ENCODE measurements at places on chromosomes 13 and 19.

DNA sequence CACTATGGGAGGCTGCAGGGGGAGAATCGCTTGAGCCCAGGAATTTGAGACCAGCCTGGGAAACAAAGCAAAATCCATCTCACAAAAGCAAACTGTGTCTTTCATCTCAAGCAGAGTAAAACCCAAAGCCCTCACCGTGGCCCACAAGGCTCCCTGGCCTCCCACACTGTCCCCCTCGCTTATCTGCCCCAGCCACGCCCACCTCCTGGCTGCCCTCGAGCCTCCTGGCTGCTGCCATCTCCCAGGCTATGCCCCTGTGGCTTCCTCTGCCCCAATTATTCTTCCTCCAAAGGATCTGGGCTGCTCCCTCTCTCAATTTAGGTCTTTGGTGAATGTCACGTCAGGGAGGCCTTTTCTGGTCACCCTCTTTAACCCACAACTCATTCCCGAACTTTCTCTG, 3.6 kb downstream of the RABAC1 start:
- DNase-seq, result no peak

- DNase-seq, result no peak
These were observed 15.5 kb upstream of the DCLK1 start for GRCh38 chr13:36146511-36147269.

GRCh38 chr13:100630555-100630954, 42.0 kb upstream of the GGACT start:
- DNase-seq, result no peak

- no peak for DNase-seq
These were observed 81.1 kb downstream of the CACNA1A start for GRCh38 chr19:13425151-13425550.

GRCh38 chr19:46426035-46426505, 2.7 kb downstream of the PNMA8C start:
- DNase-seq, result no peak

DNA sequence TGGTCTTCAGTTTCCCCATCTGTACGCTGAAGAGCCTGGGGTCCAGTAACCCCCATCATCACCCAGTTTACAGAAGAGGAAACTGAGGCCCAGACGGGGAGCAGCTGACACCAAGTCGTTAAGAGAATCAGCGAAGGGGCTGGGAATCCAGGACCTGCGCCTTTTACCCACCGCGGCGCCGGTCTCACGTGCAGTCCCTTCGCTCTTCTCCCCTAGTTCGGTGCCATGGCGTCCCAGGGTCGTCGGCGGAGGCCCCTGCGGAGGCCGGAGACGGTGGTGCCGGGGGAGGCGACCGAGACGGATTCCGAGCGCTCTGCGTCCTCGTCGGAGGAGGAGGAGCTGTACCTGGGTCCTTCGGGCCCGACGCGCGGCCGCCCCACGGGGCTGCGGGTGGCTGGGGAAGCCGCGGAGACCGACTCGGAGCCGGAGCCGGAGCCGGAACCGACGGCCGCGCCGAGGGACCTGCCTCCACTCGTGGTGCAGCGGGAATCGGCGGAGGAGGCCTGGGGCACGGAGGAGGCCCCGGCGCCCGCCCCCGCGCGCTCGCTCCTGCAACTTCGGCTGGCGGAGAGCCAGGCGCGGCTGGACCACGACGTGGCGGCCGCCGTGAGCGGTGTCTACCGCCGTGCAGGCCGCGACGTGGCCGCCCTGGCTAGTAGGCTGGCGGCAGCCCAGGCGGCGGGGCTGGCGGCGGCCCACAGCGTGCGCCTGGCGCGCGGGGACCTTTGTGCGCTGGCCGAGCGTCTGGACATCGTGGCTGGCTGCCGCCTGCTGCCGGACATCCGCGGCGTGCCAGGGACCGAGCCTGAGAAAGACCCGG, 698 bp downstream of the BLOC1S3 start:
- peak; percentile 40 for DNase-seq

DNA sequence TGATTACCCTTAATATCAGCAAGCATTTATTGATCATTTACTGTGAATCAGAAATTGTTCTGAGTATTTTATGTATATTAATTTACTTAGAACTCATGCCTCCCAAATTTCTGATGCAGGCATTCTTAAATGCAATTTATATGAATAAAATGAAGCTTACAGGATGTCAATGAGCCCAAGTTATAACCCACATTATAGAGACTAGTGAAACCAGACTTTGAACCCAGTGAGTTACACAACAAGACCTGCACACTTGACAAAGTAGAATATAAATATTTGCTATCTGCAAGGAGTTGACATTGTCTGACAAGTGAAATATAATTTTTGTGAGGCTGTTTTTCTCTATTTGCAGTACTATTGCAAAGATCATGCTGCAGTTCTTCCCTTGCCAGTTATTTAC, 656.0 kb downstream of the GPC5 start:
- DNase-seq, result no peak

- DNase-seq, result no peak
These were observed 235.2 kb downstream of the KCNRG start for GRCh38 chr13:50250401-50250800.

- no peak for DNase-seq
These were observed 531.7 kb downstream of the MYO16 start for GRCh38 chr13:109160887-109161669.

- DNase-seq, result no peak
These were observed 13.6 kb upstream of the FCHO1 start for GRCh38 chr19:17737690-17738153.

DNA sequence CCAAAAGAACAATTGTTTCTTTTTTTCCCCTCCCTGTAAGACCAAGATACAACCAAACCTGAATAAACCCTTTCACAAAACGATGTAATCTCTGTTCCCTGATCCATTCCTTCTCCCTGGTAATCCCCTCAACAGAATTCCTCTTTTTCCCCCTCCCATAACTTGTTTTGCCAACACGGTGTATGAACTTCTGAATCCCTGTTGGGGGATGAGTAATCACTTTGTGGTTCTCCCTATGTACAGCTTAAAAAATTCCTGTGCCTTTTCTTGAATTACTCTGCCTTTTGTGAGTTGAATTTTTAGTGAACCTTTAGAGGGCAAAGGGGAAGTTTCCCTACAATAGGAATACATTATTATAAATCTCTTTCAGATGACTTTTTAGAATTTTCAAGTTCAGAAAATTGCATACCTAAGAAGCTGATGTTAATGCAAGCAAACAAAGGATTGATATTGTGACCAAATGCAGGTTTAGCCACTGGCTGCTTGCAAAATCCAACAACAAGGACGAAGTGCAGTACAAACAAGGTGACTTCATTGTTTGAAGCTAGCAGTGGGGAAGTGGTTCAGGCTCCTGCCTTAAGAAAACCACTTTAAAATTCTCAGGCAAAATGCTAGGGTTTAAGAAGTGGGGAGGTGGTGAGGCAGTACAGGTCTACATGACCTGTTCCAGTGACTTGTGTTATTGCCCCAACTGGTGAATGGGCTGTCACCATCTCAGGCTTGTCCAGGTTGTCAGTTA, 15.0 kb upstream of the EPSTI1 start:
- no peak for DNase-seq

GRCh38 chr13:25927932-25928331, 123.9 kb downstream of the SHISA2 start:
- DNase-seq, result no peak

GRCh38 chr13:77323858-77324257, 3.0 kb downstream of the MYCBP2 start:
- DNase-seq, result no peak

- no peak for DNase-seq
These were observed 93.6 kb downstream of the C13orf42 start for GRCh38 chr13:51017516-51017915.

DNA sequence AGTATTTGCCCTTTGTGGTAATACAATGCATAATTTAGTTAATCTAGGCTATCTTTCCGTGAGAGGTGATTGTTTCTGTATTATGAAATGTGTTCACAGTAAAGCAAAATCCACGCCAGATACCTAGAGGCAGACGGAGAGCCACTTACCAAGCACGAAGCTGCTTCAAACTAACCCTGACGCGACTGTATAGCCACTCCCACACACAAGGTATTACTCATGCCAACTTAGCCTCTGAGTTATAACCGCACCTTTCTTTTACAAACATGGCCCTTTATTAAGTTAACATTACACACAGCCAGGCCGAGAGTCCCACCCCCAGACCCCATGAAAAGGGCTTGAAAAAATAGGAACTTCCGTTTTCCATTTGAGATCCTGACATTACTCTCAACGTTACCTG, 185.7 kb downstream of the ABCC4 start:
- no peak for DNase-seq

DNA sequence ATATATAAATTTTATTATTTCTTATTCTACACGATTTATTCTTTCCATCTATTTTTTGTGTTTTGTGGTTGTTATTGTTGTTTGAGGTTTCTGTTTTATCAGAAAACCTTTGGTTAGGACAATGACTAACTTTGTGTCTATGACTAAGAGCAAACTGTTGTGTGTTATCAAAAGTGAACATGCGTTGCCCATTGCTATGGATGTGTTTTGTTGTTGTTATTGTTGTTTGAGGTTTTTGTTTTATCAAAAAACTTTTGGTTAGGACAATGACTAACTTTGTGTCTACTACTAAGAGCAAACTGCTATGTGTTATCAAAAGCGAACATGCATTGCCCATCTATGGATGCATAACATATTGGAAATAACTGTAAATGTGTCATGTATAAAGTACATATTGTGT, 692.3 kb downstream of the SLITRK1 start:
- DNase-seq, result no peak

- no peak for DNase-seq
These were observed 9.6 kb downstream of the PLIN4 start for GRCh38 chr19:4508698-4509097.

DNA sequence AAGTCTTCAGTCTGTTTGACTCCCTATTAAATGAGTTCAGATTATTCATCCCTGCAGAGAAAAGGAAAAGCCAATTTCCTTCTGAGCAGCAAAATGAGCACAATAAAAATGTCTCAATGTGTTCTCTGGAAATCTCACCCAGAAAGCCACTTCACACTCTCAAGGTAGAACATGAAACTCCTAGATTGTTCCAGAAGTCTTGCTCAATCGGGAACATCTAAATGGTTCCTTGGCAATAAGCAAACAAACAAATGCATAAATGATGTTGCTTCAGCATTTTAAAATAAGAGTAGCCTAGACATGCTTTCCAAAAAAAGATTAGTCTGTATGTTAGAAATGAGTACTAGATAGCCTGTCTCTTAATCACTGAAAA, 59.7 kb upstream of the TNFRSF19 start:
- no peak for DNase-seq

DNA sequence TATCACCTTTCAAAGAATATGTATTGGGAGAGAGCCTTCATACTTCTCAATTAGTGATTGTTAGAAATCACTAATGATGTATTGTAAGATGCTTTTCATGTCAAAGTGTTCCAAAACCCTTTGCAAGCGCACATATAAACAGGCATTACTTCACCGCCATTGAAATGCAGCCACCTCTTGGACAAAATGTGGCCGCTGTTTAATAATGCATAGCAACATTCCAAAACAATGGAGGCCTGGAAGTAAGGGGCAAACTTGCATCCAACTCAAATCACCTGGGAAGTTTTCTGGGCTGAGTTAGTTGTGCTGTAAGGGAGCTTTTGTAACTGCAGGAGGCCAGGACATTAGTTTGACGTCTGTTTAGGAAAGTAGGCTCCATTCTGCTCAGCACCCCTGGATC, 438.1 kb downstream of the FGF9 start:
- no peak for DNase-seq
